ENCODE measurements at places on chromosomes 5 and 9.

DNA sequence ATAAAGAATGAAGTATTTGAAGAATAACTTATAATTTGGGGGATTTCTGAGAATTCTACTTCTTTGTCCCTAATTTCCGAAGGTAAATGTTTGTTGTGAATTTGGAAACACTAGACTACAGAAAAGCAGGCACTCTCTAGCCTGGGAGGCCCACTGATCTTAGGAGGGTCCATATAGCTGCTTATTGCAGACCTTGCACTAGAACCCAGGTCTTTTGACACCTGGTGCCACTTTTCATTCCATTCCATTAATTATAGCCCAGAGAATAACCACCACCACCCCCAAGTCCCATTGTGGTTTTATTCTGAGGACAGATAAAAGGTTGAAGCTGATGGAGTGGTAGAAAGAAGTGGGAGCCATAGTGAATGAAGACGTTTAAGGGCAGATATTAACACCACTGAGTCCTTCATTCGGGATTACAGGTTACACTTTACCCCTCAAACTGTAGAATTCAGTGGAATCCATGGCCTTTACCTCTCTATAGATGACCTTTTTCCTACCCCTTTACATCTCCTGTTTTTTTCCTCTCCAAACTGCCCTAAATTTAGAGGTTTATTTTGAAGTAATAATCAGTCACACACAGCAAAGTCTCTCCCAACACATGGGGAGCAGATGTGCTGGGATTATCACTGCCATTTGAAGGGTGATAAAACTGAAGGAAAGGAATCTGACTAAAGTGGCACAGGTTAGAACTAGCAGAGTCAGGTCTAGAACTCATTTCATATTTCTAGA is 12.0 kb upstream of the PSMD5 start:
- no peak for DNase-seq

DNA sequence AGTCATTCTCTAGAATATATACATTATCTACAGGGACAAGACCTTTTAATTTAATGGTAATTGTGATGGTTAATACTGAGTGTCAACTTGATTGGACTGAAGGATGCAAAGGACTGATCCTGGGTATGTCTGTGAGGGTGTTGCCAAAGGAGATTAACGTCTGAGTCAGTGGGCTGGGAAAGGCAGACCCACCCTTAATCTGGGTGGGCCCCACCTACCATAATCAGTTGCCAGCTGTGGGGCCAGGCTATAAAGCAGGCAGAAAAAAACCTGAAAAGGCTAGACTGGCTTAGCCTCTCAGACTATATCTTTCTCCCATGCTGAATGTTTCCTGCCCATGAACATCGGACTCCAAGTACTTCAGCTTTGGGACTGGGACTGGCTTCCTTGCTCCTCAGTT is 112.2 kb upstream of the SMC2 start:
- no peak for DNase-seq

- no peak for DNase-seq
These were observed 118.0 kb downstream of the EGFLAM start for GRCh38 chr5:38376404-38376803.

GRCh38 chr9:38380230-38380871 is 12.2 kb upstream of the ALDH1B1 start:
- DNase-seq: no peak

- no peak for DNase-seq
These were observed 9.0 kb upstream of the OR1N1 start for GRCh38 chr9:122536134-122536533.

GRCh38 chr9:113427629-113428028 is 17.1 kb downstream of the C9orf43 start:
- no peak for DNase-seq

DNA sequence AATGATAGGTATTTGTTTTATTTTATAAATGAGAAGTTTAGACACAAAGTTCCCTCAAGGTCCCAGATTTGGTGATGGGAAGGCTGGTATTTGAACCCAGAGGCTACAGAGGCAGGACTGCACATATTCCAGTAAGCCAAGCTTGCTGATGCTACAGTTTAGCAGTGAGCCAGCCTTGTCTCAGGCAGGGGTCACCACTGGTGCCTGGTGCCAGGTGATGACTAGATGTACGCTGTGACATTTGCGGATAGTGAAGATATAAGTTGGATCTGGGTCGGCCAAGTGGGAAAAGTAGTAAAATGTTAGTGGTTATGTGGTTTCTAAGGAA is 143.9 kb downstream of the AOPEP start:
- DNase-seq: no peak

GRCh38 chr5:57082441-57083067 is 91.3 kb upstream of the GPBP1 start:
- DNase-seq: no peak
